ENCODE measurements at places on chromosomes 1 and 21. TPM values are rescaled to one million over a fixed set of nuclear protein-coding genes. Genes with fewer than 3 reads are reported as not detected.

Gene CRB1
- total RNA-seq = not detected

Gene KANK4
- total RNA-seq = 21.5 TPM

Gene C1QTNF12
- total RNA-seq = 3.4 TPM

Gene RHD
- not detected for total RNA-seq

Gene ESRRG
- 8.6 TPM for total RNA-seq

Gene CFAP74
- not detected for total RNA-seq

Gene DCAF8
- 116 TPM for total RNA-seq

Gene PRELP
- not detected for total RNA-seq

Gene FLG2
- total RNA-seq = not detected

Gene CYYR1
- not detected for total RNA-seq

Gene CHD5
- total RNA-seq = 0.39 TPM

Gene OR2W3
- not detected for total RNA-seq

Gene MTX1
- 65.3 TPM for total RNA-seq

Gene SPRR5
- not detected for total RNA-seq

Gene TSSK3
- total RNA-seq = 2.5 TPM

Gene CDA
- total RNA-seq = not detected

Gene ARTN
- total RNA-seq = not detected

Gene THEM5
- not detected for total RNA-seq

Gene SGIP1
- not detected for total RNA-seq

Gene THEMIS2
- 0.51 TPM for total RNA-seq

Gene PTPN7
- total RNA-seq = not detected

Gene AIRE
- total RNA-seq = not detected

Gene KRTAP12-2
- not detected for total RNA-seq

Gene PROX1
- 17.6 TPM for total RNA-seq

Gene SLC35E2B
- total RNA-seq = 26.1 TPM

Gene F13B
- total RNA-seq = not detected

Gene NBPF14
- total RNA-seq = 14.5 TPM

Gene GBP7
- not detected for total RNA-seq

Gene SNX7
- 16.1 TPM for total RNA-seq

Gene ZNF648
- total RNA-seq = not detected

Gene MIXL1
- total RNA-seq = not detected

Gene HTR1D
- 7.7 TPM for total RNA-seq

Gene SLC35D1
- total RNA-seq = 7.1 TPM

Gene SPRR1A
- total RNA-seq = not detected

Gene NBPF6
- 0.84 TPM for total RNA-seq

Gene REN
- total RNA-seq = not detected

Gene CRYAA
- total RNA-seq = not detected

Gene PPCS
- 42.9 TPM for total RNA-seq

Gene NOS1AP
- total RNA-seq = 5.5 TPM

Gene GSTM1
- not detected for total RNA-seq

Gene KIF21B
- total RNA-seq = 2.6 TPM
